ENCODE measurements at places on chromosomes 16 and 17.

DNA sequence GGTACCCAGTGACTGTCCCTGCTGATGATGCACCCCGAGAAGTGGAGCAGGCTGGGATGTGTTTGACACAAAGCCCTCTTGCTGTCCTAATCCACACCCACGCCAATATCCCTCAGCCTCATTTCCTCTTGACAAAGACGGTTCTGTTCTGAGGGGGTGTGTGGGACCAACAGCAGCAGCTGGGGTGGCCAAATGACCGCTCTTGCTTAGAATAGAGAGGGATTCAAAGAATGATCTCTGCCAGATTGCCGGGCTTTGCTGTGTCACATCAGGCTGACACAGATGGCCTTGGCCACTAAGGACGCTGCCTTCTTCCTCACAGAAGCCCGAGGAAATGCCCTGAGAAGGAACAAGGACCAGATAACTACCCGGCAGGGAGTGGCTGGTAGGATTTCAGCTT is 250.7 kb downstream of the NTN1 start:
- no peak for DNase-seq

DNA sequence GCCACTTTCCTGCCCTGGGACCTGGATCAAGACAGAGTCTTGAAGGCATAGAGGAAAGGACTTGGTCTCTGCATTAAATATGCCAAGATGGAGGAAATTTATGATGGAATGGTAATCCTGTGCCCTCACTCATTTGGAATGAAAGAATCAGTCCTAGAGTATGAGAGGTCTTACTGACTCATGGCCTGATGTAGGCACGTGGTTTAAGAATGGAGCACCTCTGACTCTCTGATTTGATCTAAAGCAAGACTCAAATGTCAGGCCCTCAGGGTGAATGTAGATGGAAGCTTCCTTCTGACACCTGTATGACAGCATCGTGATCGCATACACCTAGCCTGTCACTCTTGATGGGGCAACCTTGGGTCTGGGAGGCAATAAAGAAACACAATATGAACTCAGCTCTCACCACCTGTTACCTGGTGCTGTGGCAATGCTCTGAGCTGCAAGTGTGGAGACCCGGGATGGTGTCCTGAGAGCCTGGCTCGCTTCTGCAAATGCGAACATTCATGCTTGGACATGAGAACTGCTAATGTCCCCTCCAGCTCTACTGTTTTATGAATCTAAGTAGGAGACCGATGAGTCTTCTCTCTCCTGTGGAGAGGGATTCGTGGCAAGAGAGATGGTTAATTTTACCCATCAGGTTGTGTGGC is 229.9 kb downstream of the ABCC12 start:
- no peak for DNase-seq

DNA sequence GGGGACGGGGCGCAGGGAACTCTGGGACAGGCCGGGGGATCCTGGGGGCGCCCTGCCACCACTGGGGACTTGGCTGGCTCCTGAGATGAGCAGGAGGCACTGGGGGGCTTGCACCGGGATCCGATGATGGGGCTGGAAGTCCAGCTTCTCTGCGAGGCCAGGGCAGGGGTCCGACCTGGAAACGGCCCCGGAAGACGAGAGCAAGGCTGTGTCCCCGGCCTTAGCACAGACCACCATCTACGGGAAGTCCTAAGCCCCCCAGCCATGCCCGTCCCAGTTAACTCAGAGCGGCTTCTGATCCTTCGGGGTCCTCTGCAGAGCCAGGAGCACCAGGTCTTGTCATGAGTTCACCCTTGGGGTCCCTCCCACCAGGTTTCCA is 573 bp downstream of the CDT1 start:
- DNase-seq = no peak

- no peak for DNase-seq
Measured at GRCh38 chr17:17834974-17835373, 1.8 kb downstream of the SREBF1 start.
